Foreskin keratinocyte (primary cell): ENCODE measurements at places on chromosomes 5 and 9.
A peak's percentile ranks its signal among the peaks of the same experiment; 100 is the strongest.

DNA sequence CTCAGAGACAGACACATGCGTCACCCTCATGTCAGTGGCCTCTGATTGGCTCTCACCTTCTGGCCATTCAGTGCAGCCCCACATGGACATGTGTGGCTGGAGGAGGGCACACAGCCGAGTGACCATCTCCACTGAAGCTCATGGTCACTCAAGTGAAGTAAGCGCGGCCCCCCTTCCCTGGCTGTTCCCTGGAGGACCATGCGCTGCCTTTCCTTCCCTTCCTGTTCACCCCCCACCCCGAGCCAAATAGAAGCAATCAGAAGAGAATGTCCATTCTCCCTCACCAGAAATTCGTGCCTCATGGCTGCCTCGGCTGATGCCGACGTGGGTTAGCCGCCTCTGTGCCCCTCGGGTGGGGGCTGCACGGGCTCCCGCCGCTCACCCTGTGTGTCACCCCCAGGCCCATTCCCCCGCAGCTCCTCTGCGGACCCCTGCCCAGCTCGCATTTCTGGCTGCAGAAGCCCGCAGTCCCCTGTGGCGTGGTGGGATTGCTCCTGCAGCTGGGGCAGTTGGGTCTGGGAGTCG is 12.5 kb upstream of the COL5A1 start:
- no peak for DNase-seq

DNA sequence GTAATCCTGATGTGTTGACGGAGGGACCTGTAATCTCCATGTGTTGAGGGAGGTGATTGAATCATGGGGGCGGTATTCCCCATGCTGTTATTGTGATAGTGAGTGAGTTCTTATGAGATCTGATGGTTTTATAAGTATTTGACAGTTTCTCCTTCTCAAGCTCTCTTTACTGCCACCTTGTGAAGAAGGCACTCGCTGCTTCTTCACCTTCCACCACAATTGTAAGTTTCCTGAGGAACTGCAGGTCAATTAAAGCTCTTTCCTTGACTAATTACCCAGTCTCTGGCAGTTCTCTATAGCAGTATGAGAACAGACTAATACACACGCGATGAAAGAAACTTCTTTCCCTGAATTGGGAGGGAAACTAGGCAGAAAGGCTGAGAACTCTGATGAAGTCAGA is 141.1 kb upstream of the RAD23B start:
- no peak for DNase-seq

GRCh38 chr5:127886081-127886480 is 182.9 kb downstream of the CCDC192 start:
- no peak for DNase-seq

DNA sequence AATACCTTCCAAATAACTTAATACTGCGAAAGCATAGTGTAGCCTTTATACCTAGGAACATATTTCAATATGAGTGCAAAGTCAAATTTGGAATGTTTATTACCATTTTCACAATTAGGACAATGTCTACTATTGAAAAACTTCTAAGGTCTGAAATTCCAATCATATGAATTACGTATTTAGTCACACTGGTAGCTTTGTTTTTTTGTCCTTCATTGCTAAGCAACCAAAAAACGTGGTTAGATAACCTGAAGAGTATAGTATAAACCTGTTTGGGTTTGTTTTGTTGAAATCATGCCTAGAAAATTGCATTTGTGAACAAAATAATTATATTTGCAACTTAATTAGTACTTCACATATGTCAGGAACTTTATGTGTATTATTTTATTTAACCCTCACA is 134.2 kb downstream of the FBXO4 start:
- DNase-seq = peak; percentile 49

- no peak for DNase-seq
Measured at GRCh38 chr9:19473605-19474004, 64.8 kb downstream of the ACER2 start.

GRCh38 chr9:77507212-77507961 is 140.7 kb downstream of the GNA14 start:
- no peak for DNase-seq

DNA sequence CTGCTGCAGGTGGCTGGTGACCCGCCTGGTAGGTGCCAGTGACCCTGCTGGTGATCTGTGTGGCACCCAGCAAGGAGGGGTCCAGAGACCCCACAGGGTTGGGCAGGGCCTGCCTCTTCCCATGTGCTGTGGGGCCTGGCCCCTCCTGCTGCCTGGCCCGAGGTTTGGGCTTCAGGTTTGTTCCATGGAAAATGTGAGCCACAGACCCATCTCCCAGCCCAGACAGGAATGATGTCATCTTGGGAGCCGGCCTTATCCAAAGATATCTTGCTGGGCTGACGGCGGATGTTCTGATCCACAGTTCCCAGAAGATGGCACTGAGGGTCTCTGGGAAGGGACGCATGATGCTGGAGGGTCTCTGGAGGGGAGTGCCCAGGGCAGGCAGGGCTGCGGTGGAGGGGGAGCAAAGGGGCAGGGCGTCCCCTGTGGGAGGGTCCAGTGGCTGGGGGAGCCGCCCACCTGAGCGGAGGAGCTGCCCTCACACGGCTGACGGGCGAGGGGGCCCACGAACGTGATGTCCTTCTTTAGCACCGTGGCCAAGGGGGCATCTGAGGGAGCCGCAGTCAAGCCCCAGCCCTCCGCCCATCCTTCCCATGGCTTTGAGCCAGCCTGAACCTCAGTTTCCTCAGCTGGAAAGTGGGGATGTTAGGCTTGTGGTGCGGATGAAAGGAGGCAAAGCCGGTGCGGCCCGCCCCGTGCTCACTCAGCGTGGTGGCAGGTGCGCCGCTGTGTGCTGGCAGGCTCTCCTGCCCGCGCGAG is 68.1 kb downstream of the COL5A1 start:
- DNase-seq = no peak

- peak; percentile 82 for DNase-seq
Measured at GRCh38 chr9:10251490-10251889, 361.3 kb downstream of the PTPRD start.

DNA sequence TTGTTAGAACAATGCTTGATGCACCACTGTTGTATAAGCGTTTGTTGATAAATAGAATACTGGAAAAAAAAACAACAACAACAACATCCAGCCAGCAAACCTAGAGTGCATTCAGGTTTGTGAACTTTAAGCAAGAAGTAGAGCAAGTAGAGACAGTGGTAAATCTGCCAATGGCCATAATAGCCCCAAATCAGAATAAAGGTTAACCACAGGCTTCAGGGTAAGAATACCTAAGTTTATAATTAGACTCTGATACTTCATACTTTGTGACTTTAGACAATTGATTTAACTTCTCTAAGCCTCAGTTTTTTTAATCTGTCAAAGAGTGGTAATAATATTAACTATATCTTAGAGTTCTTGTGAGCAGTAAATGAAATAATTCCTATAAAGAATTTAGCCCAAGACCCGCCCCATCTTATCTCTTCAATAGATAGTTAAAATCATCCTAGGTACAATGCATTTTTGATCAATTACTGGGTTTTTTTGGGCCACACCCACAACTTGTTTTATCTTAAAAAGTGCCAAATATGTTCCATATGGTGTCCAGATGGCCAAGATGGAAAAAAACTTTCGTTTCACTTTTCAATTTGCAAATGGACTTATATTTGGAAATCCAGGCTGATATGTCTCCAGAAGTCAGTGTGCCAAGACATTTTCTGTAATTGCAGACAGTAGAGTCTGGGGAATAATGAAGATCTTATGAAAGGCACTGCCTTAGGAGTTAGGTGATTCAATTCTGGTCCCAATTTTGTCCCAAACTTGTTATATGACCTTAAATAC is 24.5 kb upstream of the DPYSL3 start:
- peak; percentile 31 for DNase-seq
